Effector memory CD4-positive, alpha-beta T cell (primary cell): ENCODE measurements at places on chromosomes 6 and 20.

- DNase-seq: no peak
Measured at GRCh38 chr20:48541581-48542071, 286.2 kb downstream of the PREX1 start.

DNA sequence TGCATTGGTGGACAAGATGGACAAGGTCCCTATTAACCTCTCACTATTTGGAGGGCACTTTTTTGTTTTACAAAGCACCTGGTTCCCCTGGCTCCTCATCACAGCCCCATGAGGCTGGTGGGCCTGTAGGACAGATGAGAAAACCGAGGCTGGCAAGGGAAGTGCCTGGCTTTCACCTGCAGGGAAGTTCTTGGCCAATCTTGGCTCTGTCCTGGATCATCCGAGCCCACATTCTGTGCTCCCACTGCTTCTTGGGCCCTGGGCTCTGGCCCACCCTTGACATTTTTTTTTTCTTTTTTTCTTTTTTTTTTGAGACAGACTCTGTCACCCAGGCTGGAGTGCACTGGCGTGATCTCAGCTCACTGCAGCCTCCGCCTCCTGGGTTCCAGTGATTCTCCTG lies 14.7 kb downstream of the SLC13A3 start:
- DNase-seq: no peak

DNA sequence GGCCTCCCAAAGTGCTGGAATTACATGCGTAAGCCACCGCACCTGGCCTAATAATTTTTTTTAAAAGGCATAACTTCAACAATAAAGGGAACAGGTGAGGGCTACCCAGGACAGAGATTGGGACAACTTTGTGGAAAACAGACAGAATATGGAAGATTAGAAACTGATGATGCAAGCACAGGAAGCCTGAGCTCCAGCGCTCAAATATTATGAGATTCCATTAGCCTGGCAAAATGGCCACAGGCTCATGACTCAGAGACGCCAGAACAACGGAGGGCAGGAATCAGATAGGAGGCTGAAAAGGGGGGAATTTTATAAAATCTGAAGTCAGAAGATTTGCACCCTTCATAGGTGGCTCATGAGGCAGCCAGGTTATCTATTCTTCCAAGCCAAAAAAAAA lies 103.1 kb upstream of the MRPS10 start:
- no peak for DNase-seq

GRCh38 chr20:19786311-19786710 lies 28.3 kb downstream of the RIN2 start:
- no peak for DNase-seq

- no peak for DNase-seq
Measured at GRCh38 chr6:75124983-75125382, 80.9 kb downstream of the COL12A1 start.

DNA sequence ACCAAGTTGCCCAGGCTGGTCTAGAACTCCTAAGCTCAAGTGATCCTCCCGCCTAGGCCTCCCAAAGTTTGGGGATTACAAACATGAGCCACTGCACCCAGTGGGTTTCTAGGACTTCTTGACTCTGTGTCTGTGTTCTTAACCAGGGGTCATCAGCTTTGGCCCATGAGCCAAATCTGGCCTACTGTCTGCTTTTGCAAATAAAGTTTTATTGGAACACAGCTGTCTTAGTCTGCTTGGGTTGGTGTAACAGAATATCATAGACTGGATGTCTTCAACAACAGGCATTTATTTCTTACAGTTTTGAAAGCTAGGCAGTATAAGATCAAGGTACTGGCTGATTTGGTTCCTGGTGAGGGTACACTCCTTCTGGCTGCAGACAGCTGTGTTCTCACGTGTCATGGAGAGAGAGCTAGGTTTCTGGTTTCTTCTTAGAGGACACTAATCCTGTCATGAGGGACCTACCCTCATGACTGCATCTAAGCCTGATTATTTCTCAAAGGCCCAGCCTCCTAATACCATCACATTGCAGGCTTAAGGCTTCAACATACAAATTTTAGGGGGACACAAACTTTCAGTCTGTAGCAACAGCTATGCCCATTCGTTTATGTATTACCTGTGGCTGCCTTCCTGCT lies 23.3 kb downstream of the ARFGEF2 start:
- no peak for DNase-seq

DNA sequence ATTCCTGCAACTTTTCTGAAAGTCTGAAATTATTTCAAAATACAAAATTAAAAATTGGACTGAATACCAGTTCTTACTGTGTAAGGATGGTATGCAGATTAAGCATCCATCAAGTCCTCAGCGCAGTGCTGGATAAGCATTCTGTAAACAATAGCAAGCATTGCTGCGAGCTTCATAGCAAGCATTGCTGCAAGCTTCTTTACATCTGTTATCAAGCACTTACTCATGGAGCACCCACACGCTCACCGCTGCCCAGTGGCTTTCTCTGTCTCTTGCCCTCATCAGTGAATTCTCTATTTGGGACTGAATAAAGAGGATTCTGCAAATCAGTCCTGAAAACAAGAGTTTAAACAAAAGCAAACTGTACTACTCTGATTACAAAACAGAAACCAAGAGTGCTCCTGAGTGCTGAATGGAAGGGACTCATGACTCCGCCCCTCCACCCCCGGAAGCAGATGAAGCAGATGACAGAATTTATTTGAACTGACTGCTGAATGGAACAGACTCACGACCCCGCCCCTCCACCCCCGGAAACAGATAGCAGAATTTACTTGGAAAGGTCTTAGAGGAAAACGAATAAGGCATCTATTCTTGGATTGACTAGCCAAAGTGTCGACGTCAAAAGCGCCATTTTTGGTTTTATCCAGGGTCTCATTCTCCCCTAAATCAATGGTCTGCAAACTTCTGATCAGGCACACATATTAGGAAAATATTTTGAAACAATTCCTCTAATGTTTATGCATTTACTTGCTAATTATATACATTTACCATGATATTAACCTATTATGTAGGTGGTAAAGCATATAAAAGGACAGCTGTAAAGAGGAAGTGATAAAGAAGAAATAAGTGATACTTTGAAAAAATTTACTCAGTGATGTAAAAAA lies 22.1 kb upstream of the EYA2 start:
- no peak for DNase-seq

- DNase-seq: no peak
Measured at GRCh38 chr6:841569-841968, 148.6 kb upstream of the EXOC2 start.

DNA sequence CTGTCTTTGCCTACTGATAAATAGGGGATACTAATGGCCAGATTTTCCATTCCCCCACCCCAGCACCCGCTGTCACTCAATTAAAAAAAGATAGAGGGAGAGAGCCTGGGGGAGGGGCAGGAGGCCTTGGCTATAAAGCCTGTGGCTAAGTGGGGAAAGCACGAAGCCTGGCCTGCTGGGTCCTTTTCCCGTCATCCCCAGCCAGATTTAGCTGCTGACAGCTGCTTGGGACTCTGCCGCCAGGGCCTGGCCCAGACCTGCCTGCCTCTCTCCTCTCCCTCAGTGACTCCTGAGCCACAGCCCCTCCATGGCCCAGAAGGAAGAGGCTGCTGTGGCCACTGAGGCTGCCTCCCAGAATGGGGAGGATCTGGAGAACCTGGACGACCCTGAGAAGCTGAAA lies at the start of gene APOBEC2:
Gene APOBEC2, plus strand, starts transcription at position 162 of the 400 bp plus-strand sequence. Its CDS starts 146 bp downstream, at position 308.
- no peak for DNase-seq

DNA sequence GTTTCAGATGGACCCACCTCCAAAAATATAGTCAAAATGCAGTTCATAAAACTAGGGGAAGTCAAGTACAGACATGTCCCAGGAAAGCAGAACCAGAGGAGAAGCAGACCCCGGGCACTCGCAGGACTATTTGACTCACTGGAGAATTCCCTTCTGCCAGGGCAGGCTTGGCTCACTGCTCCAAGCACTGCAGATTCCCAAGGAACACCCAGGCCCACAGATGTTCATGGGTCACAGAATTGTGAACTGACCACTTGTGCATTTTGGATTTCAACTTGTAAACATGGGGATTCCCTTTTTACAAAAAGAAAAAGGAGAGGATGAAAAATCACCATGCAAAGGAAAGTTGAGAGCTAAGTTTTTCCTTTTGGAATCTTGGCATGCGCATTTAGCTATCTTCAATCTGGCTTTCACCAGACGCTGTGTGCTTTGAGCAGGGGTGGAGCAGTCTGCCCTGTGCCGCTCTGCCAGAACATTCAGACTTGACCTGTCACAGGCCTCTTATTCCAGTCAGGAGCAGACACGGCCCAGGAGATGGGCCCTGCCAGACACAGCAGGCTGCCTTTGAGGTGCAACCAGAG lies 237.5 kb upstream of the TAB2 start:
- no peak for DNase-seq
